ENCODE measurements at places on chromosomes 7 and 10. TPM values are rescaled to one million over a fixed set of nuclear protein-coding genes. Genes with fewer than 3 reads are reported as not detected.

DNA sequence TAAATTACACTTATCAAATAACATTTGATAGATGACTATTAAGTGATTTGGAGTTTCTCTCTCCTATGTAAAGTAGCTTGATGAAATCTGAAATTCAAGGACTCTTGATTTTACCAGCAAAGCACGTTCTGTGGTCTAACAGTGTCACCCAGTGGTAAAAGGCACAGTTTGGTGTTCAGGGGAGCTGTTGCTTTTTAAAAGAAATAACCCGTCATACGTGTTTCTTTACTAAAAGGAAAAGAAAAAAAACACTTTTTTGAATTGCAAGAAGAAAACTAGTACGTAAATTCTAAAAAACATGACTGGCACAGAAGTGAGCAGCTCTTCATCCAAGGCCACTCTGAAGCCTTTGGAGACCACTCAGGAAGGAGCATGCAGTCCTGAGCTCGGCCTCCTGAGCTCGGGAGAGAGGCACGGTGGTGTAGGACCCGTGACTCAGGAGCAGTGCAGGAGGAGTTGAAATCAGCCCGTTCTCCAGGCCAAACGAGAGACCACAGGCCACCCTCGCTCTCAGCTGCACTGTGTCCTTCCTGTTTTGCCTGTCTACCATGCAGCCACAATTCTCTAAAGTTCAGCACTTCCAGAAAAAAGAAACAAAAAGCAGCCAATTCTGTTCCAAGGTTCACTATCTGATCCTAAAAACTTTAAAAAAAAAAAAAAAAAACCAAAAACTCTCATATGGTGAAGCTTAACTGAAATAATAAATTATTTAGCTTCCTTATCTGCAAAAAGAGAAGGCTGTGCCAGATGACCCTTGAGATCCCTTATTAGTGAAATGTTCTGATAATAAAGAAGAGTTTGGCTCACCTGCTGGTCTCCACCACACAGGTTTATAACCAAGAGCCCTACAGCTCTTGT lies 212.6 kb upstream of the FRMD4A start:
- H3K36me3 ChIP-seq: no peaks in the 10 kb centered on the region
- H3K4me1 ChIP-seq: peaks cover 3% of the 10 kb centered on the region
- DNase-seq: peak; percentile 68
- peak overlapping the region; percentile 35 for H3K4me3 ChIP-seq
- H3K27me3 ChIP-seq: no peaks in the 10 kb centered on the region
- H3K27ac ChIP-seq: peak overlapping the region; percentile 55

GRCh38 chr10:71708301-71708703 lies 11.3 kb downstream of the C10orf105 start:
- H3K27me3 ChIP-seq: no peaks in the 10 kb centered on the region
- H3K4me3 ChIP-seq: no peak overlapping the region
- no peak for DNase-seq
- H3K36me3 ChIP-seq: no peaks in the 10 kb centered on the region

DNA sequence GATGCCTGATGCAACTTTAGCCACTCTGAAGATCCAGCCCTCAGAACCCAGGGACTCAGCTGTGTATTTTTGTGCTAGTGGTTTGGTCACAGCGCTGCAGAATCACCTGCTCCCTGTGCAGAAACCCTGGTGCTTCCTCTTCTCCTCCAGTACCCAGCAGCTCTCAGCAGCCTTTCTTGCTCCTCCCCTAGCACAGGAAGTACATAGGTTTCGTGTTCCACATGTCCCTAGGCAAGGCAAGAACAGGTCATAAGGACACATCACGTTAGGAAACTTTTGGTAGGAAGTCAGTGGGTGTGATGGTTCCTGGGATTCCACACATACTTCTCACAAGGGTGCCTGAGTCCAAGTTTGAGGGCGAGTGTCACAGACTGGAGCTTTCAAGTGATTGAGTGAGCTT lies 167.9 kb upstream of the PRSS1 start:
- H3K4me1 ChIP-seq: no peaks in the 10 kb centered on the region
- no peak overlapping the region for H3K4me3 ChIP-seq
- no peaks in the 10 kb centered on the region for H3K36me3 ChIP-seq

DNA sequence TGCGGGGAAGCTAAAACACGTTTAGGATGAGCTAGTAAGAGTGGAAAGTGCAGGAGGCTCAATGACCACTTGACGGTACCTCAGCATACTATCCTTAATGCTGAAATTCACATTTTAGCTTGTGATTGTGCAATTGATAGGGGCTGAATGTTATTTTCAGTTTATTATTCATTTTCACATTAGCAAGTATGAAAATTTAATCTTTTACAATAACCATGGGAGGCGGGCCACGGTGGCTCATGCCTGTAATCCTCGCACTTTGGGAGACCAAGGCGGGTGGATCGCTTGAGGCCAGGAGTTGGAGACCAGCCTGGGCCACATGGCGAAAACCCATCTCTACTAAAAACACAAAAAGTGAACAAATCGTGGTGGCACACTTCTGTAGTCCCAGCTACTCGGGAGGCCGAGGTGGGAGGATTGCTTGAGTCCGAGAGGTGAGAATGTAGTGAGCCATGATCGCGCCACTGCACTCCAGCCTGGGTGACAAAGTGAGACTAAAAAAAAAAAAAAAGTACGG lies 22.0 kb upstream of the ANLN start:
- no peaks in the 10 kb centered on the region for H3K27me3 ChIP-seq
- peak overlapping the region; percentile 93 for H3K4me3 ChIP-seq
- peak overlapping the region; percentile 77 for H3K27ac ChIP-seq
- no peak for DNase-seq

GRCh38 chr10:51384971-51385370 lies 310.7 kb downstream of the PRKG1 start:
- no peak overlapping the region for H3K4me3 ChIP-seq
- peaks cover 25% of the 10 kb centered on the region for H3K4me1 ChIP-seq
- no peaks in the 10 kb centered on the region for H3K27me3 ChIP-seq
- H3K36me3 ChIP-seq: no peaks in the 10 kb centered on the region
- no peak for DNase-seq

DNA sequence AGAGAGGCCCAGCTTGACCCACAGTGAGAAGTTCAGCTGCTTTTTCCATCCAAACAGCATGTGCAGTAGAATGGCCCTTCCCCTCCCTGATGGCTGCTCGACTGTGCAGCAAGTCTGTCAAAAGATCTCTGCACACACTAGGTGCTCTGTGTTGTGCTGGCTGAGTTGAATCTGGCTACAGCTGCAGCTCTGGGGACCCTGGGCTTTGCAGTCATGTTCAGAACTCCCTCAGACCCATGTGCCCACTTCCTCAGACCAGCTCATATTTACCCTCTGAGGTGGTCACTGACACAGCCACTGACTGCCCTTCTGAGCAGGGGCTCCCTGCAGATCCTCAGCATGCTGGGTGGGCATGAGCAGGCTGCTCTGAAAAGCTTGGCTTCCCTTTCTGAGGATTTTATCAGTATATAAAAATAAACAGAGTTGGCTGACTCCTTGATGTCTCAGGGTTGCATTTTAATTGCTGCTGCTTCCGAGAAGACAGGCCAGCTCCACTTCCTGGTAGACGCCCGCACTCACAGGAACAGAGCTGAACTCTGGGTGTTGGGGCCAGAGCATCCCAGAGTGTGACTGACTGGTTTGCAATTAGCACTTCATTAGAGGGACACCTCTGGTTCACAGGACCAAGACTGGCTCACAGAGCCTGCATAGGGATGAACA lies 507.9 kb downstream of the RPS24 start:
- H3K4me1 ChIP-seq: no peaks in the 10 kb centered on the region
- no peaks in the 10 kb centered on the region for H3K36me3 ChIP-seq
- H3K27me3 ChIP-seq: no peaks in the 10 kb centered on the region
- H3K4me3 ChIP-seq: no peak overlapping the region
- no peak overlapping the region for H3K27ac ChIP-seq

GRCh38 chr7:1460821-1461645 lies 1.8 kb upstream of the MICALL2 start:
- peak overlapping the region; percentile 85 for H3K27ac ChIP-seq
- peak overlapping the region; percentile 63 for H3K4me3 ChIP-seq
- H3K4me1 ChIP-seq: peaks cover 46% of the 10 kb centered on the region
- H3K36me3 ChIP-seq: no peaks in the 10 kb centered on the region
- DNase-seq: peak; percentile 86

- no peaks in the 10 kb centered on the region for H3K4me1 ChIP-seq
- no peaks in the 10 kb centered on the region for H3K27me3 ChIP-seq
- H3K4me3 ChIP-seq: no peak overlapping the region
- no peak overlapping the region for H3K27ac ChIP-seq
- DNase-seq: no peak
Observed at GRCh38 chr7:12386313-12386740, 17.3 kb downstream of the VWDE start.

DNA sequence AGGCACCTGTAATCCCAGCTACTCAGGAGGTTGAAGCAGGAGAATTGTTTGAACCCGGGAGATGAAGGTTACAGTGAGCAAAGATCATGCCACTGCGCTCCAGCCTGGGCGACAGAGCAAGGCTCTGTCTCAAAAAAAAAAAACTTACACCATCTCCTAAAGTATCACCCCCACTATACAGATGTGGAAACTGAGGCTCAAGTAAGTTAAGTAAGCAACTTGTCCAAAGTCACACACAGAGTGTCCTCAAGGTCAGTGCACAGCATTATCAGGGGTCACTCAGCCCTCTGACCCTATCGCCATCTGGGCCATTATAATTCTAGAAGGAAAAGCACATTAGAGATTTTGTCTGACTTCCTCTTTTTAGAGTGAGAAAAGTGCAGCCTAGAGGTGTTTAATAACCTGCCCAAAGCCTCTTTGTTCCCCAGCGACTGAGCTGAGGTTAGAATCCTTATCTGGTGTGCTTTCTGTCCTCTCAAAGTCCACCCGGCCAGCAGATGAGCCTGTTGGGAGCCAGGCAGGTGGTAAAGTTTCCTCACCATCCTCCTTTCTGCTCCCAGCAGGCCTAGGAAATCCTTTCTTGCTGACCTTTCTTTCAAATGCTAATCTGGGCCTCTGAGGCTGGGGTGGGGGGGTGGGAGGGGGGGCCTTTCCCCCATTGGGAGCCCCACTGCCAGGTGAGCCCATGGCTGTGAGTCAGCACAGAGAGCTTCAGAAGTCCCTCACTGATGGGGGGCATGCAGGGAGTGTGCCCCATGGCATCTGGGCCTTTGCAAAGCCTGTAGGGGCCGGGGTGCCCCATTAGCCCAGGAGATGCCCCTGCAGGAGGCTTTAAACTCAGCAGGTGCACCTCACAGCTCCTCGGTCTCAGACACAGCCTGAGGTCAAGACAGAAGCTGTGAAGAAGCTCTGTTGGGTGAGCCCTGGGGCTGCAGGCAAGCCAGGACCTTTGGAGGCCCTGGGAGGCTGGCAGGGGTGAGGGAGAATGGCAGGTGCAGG lies 12.0 kb upstream of the KCNMA1 start:
- H3K4me3 ChIP-seq: no peak overlapping the region
- H3K4me1 ChIP-seq: no peaks in the 10 kb centered on the region
- H3K27ac ChIP-seq: no peak overlapping the region
- no peak for DNase-seq
- no peaks in the 10 kb centered on the region for H3K27me3 ChIP-seq
- H3K36me3 ChIP-seq: no peaks in the 10 kb centered on the region

GRCh38 chr7:116180302-116180701 lies 30.0 kb upstream of the TES start:
- DNase-seq: no peak
- no peaks in the 10 kb centered on the region for H3K36me3 ChIP-seq
- H3K4me3 ChIP-seq: no peak overlapping the region
- H3K27me3 ChIP-seq: no peaks in the 10 kb centered on the region
- no peak overlapping the region for H3K27ac ChIP-seq
- H3K4me1 ChIP-seq: peaks cover 4% of the 10 kb centered on the region

DNA sequence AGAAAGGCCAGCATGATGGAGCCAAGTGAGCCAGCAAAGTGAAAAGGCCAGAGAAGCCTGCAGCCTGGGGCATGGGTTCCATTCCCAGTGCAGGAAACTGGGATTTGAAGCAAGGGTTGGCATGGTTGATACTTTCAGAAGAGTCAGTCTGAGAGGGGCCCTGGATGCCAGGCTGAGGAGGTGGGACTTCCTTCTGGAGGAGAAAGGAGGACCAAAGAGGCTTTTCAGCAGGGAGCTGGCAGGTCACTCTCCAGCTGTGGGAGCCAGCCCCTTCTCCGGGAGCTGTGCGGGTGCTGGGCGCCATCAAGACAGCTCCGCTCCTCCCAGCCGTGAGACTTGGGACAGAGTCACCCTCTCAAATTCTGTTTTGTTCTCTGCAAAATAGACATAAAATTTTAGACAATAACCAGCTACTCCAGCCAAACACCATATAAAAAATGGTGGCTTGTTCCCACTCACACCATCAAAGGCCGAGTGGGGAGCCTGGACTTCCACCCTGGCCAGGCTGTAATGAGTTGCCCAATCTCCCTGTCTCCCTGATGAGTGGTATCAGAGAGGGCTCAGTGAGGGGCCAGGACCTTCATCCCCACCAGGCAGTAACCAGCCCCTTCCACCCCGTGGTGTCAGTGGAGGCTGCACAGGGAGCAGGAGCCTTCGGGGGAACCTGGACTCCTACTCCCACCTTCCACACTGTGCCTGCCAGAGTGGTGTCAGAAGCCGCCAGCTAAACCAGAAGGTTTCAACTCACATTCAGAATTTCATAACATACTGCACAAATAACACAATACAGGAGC lies 133.6 kb upstream of the RET start:
- no peaks in the 10 kb centered on the region for H3K27me3 ChIP-seq
- no peak overlapping the region for H3K4me3 ChIP-seq
- H3K4me1 ChIP-seq: no peaks in the 10 kb centered on the region
- DNase-seq: no peak
- no peaks in the 10 kb centered on the region for H3K36me3 ChIP-seq

DNA sequence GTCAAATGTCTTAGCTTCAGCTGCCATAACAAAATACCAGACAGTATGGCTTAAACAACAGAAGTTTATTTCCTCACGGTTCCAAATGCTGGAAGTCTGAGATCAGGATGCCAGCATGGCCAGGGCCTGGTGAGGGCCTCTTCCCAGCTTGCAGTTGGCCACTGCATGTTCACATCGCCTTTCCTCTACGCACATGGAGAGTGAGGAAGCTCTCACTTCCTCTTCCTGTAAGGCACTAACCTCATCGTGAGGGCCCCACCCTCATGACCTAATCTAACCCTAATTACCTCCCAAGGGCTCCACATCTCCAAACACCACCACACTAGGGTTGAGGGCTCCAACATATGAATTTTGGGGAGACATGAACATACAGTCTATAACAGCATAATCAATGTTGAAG lies 14.4 kb downstream of the ZNF33B start:
- no peaks in the 10 kb centered on the region for H3K4me1 ChIP-seq
- H3K36me3 ChIP-seq: peaks cover 19% of the 10 kb centered on the region
- DNase-seq: no peak
- no peak overlapping the region for H3K4me3 ChIP-seq

LIPJ gene
- total RNA-seq: not detected

NKX2-3 gene
- total RNA-seq: not detected

DIP2C gene
- 14.7 TPM for total RNA-seq

LRRC17 gene
- 10.5 TPM for total RNA-seq
